ENCODE measurements at places on chromosomes 3 and 15. TPM values are rescaled to one million over a fixed set of nuclear protein-coding genes. Genes with fewer than 3 reads are reported as not detected.

The CCR1 gene
- 0.87 TPM for total RNA-seq

DNA sequence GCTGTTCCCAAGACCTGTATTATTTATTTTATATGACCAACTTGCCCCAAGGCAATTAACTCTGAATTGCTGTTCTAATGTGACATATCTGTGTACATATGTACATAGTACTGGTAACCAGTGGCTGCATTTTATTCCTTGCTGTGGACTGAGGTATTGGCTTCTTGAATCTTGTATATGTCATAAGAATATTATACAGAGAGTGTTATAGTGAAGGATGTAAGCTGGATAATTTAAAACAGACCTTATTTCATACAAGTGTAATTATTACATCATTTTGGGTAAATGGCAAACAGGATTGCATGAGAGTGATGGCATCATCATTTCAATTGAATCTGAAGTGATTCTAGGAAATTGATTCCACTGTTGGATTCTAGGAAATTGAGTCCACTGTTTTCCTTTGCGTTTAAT, 32.9 kb downstream of the B3GALNT1 start:
- no peaks in the 10 kb centered on the region for H3K27me3 ChIP-seq
- H3K4me3 ChIP-seq = no peak overlapping the region
- peaks cover 14% of the 10 kb centered on the region for H3K4me1 ChIP-seq
- H3K27ac ChIP-seq = no peak overlapping the region
- H3K36me3 ChIP-seq = no peaks in the 10 kb centered on the region

DNA sequence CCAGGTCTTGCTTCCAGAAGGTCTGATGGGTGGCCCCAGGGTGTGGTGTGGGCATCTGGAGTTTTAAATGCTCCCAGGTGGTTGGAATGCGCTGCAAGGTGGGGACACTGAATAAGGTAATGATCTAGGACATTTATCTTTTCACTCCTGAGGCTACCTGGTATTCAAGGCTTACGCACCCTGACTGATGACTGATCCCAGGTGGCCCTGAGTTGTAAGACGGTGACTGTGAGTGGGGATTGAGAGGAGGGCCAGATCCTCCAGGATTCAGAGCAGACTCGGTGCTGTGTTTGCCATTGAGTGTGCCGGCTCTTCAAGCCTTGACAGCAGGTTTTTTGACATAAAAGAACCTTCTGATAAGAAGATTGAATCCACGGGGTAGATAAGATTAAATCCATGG, 40.3 kb downstream of the SLC6A20 start:
- no peak overlapping the region for H3K4me3 ChIP-seq
- H3K36me3 ChIP-seq = no peaks in the 10 kb centered on the region
- H3K27ac ChIP-seq = no peak overlapping the region
- no peak for DNase-seq

- H3K4me1 ChIP-seq = no peaks in the 10 kb centered on the region
- no peak for DNase-seq
- peaks cover 51% of the 10 kb centered on the region for H3K36me3 ChIP-seq
- no peak overlapping the region for H3K4me3 ChIP-seq
These were observed 7.7 kb downstream of the NT5DC2 start for GRCh38 chr3:52525680-52526561.

The STXBP5L gene
- not detected for total RNA-seq

- DNase-seq = peak; percentile 76
- no peaks in the 10 kb centered on the region for H3K27me3 ChIP-seq
- peak overlapping the region; percentile 90 for H3K27ac ChIP-seq
- H3K4me3 ChIP-seq = no peak overlapping the region
- H3K36me3 ChIP-seq = peaks cover 22% of the 10 kb centered on the region
These were observed 65.8 kb upstream of the GSK3B start for GRCh38 chr3:120160050-120160449.

- no peak for DNase-seq
- peaks cover 61% of the 10 kb centered on the region for H3K36me3 ChIP-seq
- H3K27ac ChIP-seq = peak overlapping the region; percentile 97
- H3K4me3 ChIP-seq = peak overlapping the region; percentile 96
These were observed 966 bp downstream of the ALAS1 start for GRCh38 chr3:52198643-52199608.

The FETUB gene
- total RNA-seq = not detected

DNA sequence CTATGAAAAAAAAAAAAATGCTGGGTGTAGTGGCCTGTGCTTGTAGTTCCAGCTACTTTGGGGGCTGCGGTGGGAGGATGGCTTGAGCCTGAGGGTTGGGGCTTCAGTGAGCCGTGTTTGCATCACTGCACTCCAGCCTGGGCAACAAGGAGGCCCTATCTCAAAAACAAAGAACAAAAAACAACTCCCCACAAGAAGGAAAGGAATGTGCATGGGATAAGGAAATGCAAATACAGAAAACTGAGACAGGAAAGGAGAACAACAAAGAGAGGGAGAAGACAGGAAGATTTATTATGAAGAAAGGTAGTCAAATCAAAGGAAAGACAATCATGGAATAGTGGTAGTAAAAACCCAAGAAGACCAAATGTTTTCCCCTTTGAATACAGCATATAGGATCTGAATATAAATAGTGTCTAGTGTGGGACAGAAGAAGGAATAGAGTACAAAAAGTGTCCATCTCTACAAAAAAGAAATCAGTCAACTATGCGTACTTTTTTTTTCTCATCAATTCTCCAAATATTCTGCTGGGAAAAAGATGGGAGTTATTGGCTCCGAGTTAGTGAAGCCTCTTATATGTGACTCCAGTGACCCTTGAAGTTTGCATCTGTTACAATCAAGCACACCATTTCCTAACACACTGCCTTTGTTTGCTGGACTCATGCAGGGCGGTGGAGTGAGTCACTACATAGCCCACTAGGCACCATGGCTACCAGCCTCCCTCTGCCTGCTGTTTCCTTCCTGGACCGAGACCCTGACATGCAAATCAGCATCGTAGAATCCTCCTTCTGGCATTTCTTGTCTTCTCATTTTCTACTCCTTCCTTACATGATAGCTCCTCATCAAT, 101.2 kb upstream of the PTX3 start:
- peak overlapping the region; percentile 1 for H3K4me3 ChIP-seq
- H3K27me3 ChIP-seq = no peaks in the 10 kb centered on the region
- peaks cover 26% of the 10 kb centered on the region for H3K4me1 ChIP-seq
- H3K36me3 ChIP-seq = no peaks in the 10 kb centered on the region
- H3K27ac ChIP-seq = peak overlapping the region; percentile 64

GRCh38 chr15:50613600-50613999, 67.1 kb upstream of the USP50 start:
- H3K36me3 ChIP-seq = peaks cover 18% of the 10 kb centered on the region
- H3K4me1 ChIP-seq = no peaks in the 10 kb centered on the region
- no peak overlapping the region for H3K4me3 ChIP-seq
- no peaks in the 10 kb centered on the region for H3K27me3 ChIP-seq

The ZPLD1 gene
- total RNA-seq = 0.64 TPM

DNA sequence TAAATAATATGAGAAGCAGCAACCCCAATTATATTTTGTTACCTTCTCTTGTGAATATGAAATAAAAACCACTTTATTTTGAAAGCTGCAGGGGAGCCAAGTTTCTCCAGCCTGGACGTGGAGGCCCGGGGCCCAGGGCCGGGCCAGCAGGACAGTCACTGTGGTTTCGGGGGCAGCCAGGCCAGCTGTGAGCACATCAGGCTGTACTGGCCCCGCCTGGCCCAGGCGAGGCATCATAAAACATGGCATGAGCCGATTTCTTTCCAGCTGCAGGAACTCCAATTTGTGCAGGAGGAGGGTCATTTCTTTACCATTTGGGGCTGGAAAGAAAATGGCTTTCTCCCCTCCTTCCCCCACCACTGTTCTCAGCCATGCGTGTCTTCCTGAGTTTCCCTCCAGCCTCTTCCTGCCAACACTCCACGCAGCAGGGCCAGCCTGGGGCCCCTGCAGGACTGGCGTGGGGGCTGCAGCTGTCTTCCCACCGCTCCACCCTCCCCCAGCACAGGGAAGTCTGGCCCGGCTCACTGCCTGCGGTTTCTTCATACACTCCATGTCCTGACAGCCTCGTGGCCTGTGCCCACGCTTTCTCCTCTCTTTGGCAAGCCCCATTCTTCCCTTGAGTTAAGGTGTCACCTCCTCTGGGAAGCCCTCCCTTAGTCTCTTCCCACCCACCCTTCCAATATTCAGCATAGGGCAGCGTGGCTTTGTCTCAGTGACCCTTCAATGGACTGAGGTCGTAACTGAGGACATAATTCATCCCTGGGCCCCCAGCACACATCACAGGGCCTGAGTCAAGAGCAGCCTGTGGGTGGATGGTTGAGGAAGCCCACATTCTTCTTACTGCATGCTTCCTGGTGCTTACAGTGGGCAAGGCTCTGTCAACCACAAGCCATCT, 135.8 kb downstream of the CHSY1 start:
- H3K4me3 ChIP-seq = no peak overlapping the region
- H3K27ac ChIP-seq = no peak overlapping the region
- H3K4me1 ChIP-seq = no peaks in the 10 kb centered on the region
- H3K27me3 ChIP-seq = peaks cover 21% of the 10 kb centered on the region
- H3K36me3 ChIP-seq = no peaks in the 10 kb centered on the region

GRCh38 chr3:25037049-25037547, 391.0 kb upstream of the RARB start:
- no peaks in the 10 kb centered on the region for H3K4me1 ChIP-seq
- no peaks in the 10 kb centered on the region for H3K27me3 ChIP-seq
- H3K4me3 ChIP-seq = no peak overlapping the region
- no peak for DNase-seq

The DHX30 gene
- total RNA-seq = 75.4 TPM

DNA sequence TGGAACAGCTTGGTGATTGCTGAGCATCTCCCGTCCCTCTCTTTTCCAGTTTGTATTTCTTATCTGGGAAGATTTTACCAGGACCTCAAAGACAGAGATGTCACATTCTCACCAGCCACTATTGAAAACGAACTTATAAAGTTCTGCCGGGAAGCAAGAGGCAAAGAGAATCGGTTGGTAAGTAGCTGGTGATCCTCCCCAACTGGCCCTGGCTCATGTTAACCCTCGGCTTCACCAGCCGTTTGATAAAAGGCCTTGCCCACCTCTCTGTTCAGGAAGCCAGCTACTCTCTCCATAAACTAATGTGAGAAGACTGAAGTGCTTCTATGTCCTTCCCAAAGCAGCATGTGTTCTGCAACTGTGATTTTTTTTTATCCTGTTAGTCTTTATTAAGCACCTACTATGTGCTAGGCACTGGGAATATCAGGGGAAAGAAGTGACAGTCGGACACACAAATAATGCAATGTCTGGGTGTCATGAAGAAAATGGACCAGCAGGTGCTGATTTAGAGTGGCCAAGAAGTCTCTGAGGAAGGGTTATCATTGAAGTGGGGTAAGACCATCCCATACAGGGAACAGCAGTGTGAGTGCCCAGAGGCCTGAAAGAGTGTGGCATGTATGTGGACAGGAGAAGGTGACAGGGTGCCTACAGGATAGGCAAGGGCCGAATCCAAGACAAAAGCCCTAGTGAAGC, 1.2 kb downstream of the MANF start:
- H3K36me3 ChIP-seq = peaks cover 74% of the 10 kb centered on the region
- peaks cover 32% of the 10 kb centered on the region for H3K4me1 ChIP-seq
- no peak for DNase-seq
- peak overlapping the region; percentile 99 for H3K27ac ChIP-seq
- H3K27me3 ChIP-seq = no peaks in the 10 kb centered on the region
- peak overlapping the region; percentile 93 for H3K4me3 ChIP-seq

DNA sequence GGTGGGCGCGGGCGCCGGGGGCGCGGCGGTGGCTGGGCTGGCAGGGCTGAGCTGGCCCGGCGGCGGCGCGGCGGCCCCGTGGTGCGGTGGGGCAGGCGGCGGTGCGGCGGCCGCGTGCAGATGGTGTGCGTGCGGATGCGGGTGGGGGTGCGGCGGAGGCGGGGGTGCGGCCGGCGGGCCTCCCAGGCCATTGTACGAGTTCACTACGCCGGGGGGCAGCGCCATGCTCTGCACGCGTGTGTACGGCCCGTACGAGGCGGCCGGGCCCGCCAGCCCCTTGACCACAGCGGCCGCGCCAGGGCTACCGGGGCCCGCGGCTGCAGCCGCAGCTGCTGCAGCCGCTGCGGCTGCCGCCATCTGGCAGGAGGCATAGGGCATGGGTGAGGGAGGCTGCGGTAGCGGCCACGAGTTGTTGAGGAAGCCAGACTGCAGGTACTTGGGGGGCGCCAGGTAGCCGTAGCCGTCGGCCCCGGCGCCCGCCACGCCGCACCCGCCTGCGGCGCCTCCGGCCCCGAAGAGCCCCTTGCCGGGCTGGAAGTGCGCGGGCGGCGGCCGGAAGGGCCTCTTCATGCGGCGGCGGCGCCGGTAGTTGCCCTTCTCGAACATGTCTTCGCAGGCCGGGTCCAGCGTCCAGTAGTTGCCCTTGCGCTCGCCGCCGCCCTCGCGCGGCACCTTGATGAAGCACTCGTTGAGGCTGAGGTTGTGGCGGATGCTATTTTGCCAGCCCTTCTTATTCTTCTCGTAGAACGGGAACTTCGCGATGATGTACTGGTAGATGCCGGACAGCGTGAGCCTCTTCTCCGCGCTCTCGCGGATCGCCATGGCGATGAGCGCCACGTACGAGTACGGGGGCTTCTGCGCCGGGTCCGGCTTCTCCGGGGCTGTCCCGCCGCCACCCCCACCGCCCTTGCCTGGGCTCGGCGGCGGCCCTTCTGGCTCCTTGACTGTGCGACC, 951 bp downstream of the FOXL2 start:
- peak; percentile 86 for DNase-seq
- peaks cover 93% of the 10 kb centered on the region for H3K27me3 ChIP-seq
- no peak overlapping the region for H3K27ac ChIP-seq
- peaks cover 27% of the 10 kb centered on the region for H3K36me3 ChIP-seq
- H3K4me3 ChIP-seq = peak overlapping the region; percentile 66

- peaks cover 12% of the 10 kb centered on the region for H3K4me1 ChIP-seq
- H3K27me3 ChIP-seq = no peaks in the 10 kb centered on the region
- peak; percentile 44 for DNase-seq
These were observed 214.6 kb downstream of the KCNAB1 start for GRCh38 chr3:156334841-156335545.

GRCh38 chr3:187064210-187065115, 74.8 kb downstream of the RPL39L start:
- peaks cover 27% of the 10 kb centered on the region for H3K4me1 ChIP-seq
- peak; percentile 77 for DNase-seq
- peaks cover 5% of the 10 kb centered on the region for H3K36me3 ChIP-seq
- H3K27ac ChIP-seq = peak overlapping the region; percentile 19
- peak overlapping the region; percentile 29 for H3K4me3 ChIP-seq

DNA sequence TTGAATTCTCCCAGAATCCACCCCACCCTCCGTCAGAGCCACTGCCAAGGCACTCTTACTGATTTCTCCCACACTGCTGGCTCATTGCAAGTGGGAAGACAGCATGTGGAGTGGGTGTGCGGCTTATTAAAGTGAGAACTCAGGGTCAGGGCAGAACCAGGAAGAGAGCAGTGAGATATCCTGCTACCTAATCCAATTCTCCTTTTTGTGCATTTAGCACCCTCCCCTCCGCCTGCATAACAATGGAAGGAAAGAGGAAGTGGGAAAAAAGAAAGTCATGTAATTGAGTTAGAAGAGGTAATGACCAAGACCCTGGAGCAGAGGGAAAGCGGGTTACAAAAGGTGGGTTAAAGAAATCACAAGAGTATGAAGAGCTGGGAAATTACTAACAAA, 27.8 kb upstream of the PIK3CB start:
- H3K4me3 ChIP-seq = peak overlapping the region; percentile 52
- peak; percentile 40 for DNase-seq
- no peaks in the 10 kb centered on the region for H3K27me3 ChIP-seq
- peaks cover 19% of the 10 kb centered on the region for H3K36me3 ChIP-seq
- H3K4me1 ChIP-seq = peaks cover 34% of the 10 kb centered on the region
- H3K27ac ChIP-seq = peak overlapping the region; percentile 94

GRCh38 chr3:4865714-4866113, 113.5 kb upstream of the BHLHE40 start:
- no peak overlapping the region for H3K27ac ChIP-seq
- no peak for DNase-seq
- peaks cover 20% of the 10 kb centered on the region for H3K36me3 ChIP-seq
- H3K27me3 ChIP-seq = no peaks in the 10 kb centered on the region
- H3K4me3 ChIP-seq = no peak overlapping the region

- H3K36me3 ChIP-seq = no peaks in the 10 kb centered on the region
- no peaks in the 10 kb centered on the region for H3K4me1 ChIP-seq
- no peaks in the 10 kb centered on the region for H3K27me3 ChIP-seq
- peak; percentile 46 for DNase-seq
These were observed 210.2 kb downstream of the ADAMTS17 start for GRCh38 chr15:100131321-100132224.

Data from Calu3 (cell line).